ENCODE measurements at places on chromosomes 1 and 21.
A peak's percentile ranks its signal among the peaks of the same experiment; 100 is the strongest.

- DNase-seq: no peak
These were observed 8.1 kb downstream of the SLX9 start for GRCh38 chr21:44947930-44948331.

DNA sequence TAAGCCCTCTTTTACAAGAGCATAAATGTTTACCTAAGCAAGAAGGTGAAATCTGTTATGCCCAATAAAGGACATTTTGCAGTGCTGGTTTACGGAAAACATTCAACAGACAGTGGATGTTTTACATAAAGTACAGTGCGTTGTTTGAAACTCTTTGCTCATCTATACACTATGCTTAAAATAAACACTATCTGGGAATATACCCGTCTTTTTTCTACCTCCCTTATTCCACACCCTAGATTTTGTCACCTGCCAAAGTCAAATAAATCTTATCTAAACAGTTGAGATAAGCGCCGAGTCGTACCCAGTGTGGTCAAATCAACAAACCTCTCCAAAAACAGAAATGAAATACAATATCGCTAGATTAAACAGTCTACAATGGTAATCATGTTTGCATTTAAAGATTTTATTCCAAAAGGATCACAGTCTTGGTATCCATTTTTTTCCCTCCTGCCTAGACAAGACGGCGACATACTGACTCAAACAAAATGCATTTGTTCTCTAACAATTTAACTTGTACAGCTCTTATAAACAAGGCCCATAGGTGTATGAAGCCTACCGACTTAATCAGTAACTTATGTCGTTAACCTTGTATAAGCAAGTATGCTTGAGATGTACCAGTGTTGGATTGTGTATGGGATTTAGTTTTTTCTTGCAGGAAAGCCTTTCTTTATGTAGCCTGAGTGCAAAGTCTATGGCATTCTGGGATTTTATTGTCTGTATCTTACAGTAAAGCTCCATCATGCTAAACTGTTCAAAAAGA is 189.1 kb downstream of the FMN2 start:
- DNase-seq: no peak

DNA sequence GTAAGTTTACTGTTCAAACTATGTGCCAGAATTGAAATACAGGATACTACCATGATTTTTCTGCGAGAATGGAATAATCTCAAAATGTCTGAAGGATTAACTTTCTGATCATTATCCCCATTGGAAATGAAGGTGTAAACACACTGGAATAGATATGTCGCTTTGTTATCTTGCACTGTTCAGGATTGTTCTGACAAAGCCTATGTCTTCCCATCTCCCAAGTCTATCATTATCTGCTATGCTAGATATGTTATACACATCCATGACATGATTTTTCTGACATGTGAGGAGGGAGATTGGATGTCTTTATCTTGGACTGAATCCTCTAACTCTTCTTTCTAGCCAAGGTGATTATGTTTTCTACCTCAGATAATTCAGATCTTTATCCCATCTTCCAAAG is 1239.3 kb upstream of the ADGRL4 start:
- no peak for DNase-seq

GRCh38 chr21:43210454-43211071 is 41.8 kb downstream of the CRYAA start:
- DNase-seq: no peak

- DNase-seq: no peak
These were observed 8.5 kb upstream of the CD247 start for GRCh38 chr1:167526667-167527383.

- peak; percentile 86 for DNase-seq
These were observed 21.1 kb downstream of the KIF17 start for GRCh38 chr1:20696397-20697333.

DNA sequence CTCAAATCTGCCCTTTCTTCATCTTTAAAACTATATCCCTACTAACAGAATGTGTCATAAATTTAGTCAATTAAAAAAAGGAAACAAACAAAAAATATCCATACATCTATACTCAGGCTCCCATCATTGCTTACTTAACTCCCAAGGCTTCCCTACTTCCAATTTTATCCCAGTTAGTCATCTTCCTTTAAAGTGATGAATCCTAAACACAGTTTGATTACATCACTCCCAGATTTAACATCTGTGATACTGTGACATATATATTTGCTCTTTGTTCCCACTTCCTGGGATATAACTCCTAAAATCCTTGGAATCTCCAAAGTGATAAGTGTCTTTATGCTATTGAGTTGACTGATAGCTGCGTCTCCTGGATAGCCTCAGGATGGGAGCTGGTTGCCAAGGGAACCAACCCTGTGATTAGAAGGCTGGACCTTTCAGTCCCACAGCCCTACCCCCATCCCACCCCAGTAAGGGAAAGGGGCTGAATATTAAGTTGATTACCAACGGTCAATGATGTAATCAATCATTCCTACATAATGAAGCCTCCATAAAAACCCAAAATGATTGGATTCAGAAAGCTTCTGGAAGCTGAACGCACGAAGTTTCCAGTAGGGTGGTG is 21.6 kb downstream of the GLMN start:
- DNase-seq: no peak

- no peak for DNase-seq
These were observed 24.6 kb upstream of the GPR137B start for GRCh38 chr1:236117710-236118109.

DNA sequence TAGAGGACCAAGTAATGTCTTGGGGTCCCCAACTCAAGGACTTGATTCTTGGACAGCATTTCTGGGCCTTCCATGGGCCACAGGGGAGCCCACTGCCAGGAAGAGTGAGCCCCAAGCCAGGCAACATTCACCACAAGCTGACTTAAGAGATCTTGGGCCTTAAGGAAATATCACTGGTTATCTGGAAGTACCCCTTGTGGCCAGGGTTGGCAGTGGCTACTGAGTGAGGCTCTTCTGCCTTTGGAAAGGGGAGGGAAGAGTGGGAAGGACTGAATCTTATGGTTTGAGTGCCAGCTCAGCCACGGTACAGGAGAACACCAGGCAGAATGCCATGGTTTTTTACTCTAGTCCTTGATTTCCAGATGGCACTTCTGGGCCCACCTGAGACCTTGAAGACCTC is 228.9 kb upstream of the RGS18 start:
- no peak for DNase-seq

GRCh38 chr1:209150114-209150513 is 433.4 kb upstream of the CAMK1G start:
- no peak for DNase-seq

DNA sequence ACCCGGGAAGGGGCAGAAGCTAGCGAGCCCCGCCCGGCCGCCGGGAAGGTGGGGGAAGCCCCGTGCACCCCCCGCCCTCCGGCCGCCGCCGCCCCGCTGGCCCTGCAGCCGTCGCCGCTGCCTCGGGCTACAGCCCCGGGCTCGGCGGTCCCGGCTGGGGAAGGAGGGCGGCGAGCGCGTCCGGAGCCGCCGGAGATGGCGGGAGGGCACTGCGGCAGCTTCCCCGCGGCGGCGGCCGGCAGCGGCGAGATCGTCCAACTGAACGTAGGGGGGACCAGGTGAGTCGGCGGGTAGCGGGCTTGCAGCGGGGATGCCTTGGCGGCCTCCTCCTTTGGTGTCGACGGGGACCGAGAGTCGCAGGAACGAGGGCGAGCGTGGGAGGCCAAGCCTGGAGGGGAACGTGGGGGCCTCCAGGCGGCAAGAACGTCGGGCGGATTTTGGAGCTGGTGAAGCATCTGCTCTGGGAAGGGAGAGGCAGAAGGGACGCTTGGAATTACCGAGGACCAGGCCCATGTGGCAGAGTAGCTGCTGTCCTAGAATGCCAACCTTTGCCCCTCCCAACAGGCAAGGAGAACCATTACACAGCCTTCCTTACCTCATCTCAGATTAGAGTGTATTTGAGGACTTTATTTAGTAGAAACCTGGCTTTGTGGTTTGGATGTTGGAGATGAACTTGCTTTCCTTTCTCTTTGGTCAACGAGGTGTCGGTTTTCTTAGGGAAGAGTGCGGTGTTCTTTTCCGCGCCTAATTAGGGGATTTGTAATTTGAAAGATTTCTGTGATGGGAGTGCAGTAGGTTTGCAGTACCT is 591 bp downstream of the KCTD3 start:
- DNase-seq: peak; percentile 65

GRCh38 chr1:214550013-214550856 is 1.2 kb downstream of the PTPN14 start:
- DNase-seq: no peak

DNA sequence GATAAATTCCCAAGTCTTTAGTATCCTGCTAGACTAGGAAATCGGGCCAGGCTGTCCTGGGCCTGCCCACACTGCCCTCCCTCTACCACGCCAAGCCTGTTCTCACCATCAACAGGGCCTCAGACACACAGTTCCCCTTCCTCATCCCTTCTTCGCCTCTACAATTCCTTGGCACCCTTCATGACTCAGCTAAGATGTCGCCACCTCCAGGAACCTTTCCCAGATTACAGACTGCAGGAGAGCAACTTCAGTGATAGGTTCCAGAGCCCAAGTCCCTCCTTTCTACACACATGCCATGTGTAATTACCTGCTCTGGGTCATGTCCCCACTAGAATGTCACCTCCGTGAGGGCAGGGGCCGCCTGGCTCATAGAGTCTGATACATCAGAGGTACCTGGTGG is 3.3 kb downstream of the RIMS3 start:
- no peak for DNase-seq

DNA sequence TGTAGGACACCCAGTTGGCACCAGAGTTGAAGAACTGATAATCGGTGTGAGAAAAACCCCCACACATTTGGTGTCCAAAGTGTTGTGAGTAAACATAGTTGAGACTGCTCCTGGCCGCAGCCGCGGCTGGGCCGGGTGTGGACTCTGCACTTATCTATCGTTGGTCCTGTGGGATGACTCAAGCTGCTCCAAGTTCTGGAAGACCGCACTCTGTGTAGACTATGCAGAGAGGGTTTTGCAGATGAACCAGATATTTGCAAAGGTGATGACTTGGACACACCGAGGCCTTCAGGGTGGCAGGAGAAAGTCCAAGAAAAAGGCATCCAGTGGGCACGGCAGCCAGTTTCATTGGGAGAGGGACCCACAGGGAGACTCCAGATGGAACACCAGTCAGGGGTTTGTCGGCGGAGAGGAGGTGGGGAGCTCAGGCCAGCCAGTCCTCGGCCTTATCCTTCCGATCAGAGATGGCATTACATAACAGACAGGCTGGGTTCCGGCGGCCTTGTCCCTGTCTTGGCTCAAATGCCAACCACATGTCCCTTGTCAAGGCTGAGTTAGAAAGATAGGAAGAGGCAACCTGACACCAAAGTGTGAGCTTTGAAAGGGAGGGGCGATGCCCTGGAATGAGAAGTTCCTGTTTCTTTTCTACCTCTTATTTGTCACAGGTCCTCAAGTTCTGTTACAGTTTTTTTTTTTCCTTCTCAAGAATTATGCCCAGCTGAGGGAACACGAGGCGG is 21.1 kb downstream of the C2CD2 start:
- DNase-seq: no peak

DNA sequence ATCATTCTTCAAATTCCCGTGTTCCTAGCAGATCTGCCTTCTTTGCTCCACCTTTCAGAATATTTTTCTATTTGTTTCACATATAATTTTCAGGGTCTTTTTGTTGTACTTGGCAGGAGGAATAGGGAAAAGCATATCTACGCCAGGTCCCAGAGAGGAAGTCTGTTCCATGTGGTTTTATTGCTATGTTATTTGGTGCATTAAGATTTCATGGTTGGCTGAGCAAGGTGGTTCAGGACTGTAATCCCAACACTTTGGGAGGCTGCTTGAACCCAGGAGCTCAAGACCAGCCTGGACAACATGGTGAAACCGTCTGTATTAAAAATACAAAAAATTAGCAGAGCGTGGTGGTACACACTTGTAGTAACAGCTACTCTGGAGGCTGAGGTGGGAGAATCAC is 36.1 kb downstream of the COL6A1 start:
- DNase-seq: no peak

GRCh38 chr1:8523666-8524206 is 205.8 kb downstream of the SLC45A1 start:
- peak; percentile 42 for DNase-seq

DNA sequence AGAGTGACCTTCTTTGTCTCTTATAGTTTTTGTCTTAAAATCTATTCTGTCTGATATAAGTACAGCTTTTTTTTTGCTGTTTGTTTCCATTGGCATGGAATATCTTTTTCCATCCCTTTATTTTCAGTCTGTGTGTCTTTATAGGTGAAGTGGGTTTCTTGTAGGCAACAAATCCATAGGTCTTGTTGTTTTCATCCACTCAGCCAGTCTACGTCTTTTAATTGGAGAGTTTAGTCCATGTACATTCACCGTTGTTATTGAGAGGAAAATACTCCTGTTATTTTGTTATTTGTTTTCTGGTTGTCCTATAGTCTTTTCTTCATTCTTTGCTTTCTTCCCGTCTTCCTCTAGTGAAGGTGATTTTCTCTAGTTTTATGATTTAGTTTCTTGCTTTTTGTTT is 115.9 kb downstream of the IFI44 start:
- no peak for DNase-seq

DNA sequence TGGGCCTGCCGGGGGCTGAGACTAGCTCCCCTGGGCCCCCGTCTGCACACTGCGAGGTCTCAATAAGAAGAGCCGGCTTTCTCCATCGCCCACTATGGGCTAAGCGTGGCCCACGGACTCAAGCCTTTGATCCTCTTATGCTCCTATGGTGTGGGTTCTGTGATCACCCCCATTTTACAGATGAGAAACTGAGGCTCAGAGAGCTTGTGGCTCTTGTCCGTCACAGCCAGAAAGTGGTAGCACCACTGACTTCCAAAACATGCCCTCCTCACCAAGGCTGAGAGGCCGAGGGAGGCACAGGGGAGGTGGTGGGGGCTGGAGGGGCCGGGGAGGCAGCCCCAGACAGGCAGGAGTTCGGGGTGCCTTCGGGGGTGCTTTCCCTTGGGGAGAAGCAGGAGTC is 39.0 kb upstream of the CASZ1 start:
- no peak for DNase-seq

- no peak for DNase-seq
These were observed 15.6 kb downstream of the RASAL2 start for GRCh38 chr1:178109348-178110143.

GRCh38 chr21:43956019-43956669 is 56.0 kb upstream of the TRAPPC10 start:
- no peak for DNase-seq

DNA sequence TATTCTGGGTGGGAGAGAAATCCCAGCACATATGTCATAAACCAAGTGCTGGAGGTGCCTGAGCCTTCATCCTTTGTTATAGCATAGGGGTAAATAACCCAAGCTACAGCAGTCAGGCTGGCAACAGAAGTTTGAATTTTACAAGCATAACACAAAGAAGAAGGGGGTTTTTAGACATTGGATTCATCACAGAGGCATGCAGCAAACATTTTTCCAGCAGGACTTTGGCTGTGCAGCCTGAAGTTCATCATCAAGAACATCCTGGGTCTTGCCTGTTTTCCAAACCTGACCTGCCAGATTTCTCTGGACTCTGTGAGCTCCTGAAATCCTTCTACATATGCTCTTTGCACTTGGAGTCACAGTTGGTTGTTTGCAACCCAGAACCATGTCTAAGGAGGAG is 16.2 kb downstream of the PTGER3 start:
- DNase-seq: no peak

- peak; percentile 45 for DNase-seq
These were observed 151.2 kb downstream of the DMRTA2 start for GRCh38 chr1:50271968-50272578.

Data from activated CD4-positive, alpha-beta T cell treated with anti-CD3 and anti-CD28 coated beads for 48 hours (primary cell).